Hepatocyte (in vitro differentiated cells): ENCODE measurements at places on chromosomes 3 and 15.

DNA sequence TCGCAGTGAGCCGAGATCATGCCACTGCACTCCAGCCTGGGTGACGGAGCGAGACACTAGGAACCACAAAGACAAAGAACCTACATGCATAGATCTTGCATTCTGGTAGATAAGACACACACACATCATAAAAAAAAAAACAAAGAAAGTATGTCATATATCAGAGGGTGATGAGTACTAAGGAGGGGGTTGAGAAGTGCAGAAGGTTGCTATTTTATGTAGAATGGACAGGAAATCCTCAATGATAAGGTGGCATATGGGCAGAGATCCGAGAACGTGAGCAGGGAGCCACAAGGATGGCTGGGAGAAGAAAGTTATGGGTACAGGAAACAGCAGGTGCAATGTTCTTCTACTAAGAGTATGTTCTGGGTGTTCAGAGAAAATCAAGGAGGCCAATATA is 118.8 kb downstream of the MEX3B start:
- DNase-seq: no peak

DNA sequence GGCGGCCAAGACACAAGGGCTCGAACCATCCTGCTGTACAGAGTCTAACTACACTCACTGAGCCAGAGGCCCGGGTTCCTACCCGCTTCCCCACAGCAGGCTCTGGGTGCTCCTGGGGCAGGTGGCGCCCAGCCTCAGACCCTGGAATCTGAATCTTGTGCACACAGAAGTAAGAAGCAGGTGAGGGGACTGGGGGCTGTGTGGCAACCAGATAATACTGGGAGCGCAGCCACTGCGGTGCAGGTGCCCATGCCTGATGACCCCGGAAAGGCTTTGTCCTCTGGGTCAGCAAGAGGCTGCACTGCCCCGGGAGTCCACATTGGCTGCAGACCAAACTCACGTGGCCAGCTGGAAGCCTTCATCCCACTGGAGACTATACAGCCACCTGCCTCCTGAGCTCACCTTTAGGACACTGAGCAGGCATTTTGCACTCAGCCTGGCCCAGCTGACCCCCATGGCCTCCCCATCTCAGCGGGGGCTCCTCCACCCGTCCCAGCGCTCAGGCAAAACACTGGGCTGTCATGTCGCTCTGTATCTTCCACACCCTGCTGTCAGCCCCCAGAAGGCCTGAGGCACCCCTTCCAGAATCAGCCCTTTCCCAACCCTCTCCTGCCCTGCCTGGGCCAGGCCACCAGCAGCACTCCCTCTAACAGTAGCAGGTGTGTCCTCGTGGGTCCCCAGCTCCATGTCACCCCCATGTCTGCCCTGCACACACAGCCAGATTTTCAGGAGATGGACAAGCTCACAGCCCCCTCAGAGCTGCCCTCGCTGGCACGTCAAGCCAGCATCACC is 101.0 kb upstream of the IQSEC1 start:
- DNase-seq: no peak

GRCh38 chr3:156513619-156514018 is 41.3 kb downstream of the SSR3 start:
- DNase-seq: no peak

GRCh38 chr3:153356908-153357307 is 194.9 kb downstream of the RAP2B start:
- no peak for DNase-seq

GRCh38 chr15:68730471-68730919 is 90.2 kb downstream of the ANP32A start:
- DNase-seq: peak; percentile 66

DNA sequence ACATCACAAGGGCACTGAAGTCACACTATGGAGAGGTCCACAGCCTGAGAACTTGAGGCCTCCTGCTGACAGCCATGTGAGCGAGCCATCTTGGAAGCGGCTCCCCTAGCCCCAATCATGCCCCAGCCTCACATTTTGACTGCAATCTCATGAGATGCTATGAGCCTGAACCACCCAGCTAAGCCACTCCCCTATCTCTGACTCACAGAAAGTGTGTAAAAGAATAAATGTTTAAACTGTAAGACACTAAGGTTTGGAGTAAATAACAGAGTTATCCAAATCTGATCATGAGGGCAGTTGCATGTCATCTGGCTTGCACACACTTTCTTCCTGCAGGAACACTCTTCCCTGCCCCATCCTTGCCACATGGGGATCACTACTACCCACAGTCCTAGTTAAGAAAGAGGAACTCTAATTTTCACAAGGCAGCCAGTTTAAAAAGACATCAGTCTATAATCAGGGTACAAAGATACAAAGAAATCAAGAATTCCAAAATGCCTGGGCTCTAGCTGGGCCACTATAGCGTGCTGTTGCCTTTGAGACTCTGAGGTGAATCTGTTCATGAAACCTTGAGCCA is 494.2 kb downstream of the FOXP1 start:
- DNase-seq: no peak

DNA sequence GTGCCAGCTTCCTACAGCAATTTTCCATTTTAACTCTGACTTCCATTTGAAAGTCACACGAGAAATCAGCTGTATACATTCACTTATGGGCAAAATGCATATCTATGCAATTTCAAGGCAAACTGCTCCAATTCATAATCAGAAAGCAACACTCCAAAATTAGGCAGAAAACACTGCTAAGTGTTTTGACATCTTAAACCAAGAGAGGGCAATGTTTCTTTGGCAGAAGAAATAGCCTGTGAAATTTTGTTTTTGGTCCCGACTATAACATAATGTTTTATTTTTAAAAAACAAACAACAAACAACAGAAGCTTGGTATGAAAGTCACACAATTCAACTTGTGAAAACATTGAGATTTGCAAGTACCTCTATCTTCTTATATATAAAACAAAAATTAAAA is 42.6 kb downstream of the GOLIM4 start:
- DNase-seq: no peak
